ENCODE measurements at places on chromosomes 3 and 15. TPM values are rescaled to one million over a fixed set of nuclear protein-coding genes. Genes with fewer than 3 reads are reported as not detected.

Gene MAGEL2
- not detected for total RNA-seq

Gene MAP1A
- 0.06 TPM for total RNA-seq

Gene CATSPER2
- 0.53 TPM for total RNA-seq

Gene RAB5A
- 29.3 TPM for total RNA-seq

Gene TMC3
- total RNA-seq = not detected
